ENCODE measurements at places on chromosomes 1 and 21. TPM values are rescaled to one million over a fixed set of nuclear protein-coding genes. Genes with fewer than 3 reads are reported as not detected.

Gene GBP5
- total RNA-seq = 845 TPM

Gene PGM1
- total RNA-seq = 32.8 TPM

Gene GBP6
- total RNA-seq = 4.2 TPM

Gene GABRD
- total RNA-seq = not detected

Gene OR10J1
- total RNA-seq = not detected

All from T-helper 1 cell treated with Interleukin-12 subunit alpha and Interleukin-12 subunit beta and Interleukin-4 antibody, amounts not matched to agents 30 ng/mL and 1 ng/mL, for 36 hours (primary cell).